ENCODE measurements at places on chromosomes 6 and 20.

GRCh38 chr6:25006565-25007001 is 70.8 kb upstream of the RIPOR2 start:
- no peak for DNase-seq

DNA sequence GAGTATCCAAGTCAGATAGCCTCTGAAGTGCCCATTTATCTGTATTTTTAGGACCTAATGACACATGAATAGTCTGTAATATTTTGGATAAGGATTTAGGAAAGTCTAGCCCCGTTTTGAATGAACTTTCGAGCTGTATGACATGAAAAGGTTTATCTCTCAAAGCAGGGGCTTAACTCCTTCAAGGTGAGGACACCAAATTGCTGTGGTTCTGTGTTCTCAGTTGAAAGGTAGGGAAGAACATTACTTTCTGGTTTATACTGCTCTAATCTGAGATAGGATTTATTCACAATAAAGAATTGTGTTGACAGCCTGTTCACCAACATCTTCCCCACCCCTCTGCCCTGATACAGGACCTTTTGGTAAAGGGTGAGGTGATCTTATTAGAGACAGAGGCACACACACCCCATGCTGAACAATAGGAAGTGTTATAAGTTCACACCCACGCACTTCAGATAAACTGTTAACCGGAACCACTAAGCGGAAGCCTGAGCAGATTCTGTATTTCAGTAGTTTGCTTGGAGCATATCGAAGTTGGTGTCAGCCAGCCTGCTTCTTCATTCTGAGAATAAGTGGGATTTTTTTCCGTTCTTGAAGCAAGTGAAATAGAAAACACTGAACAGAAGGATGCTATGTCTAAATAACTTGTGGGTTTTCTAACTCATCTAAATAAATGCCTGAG is 223.3 kb downstream of the TMEM242 start:
- DNase-seq: peak; percentile 8

GRCh38 chr20:19761841-19762240 is 3.8 kb downstream of the RIN2 start:
- DNase-seq: no peak

GRCh38 chr20:63405102-63405730 is 44.1 kb upstream of the CHRNA4 start:
- DNase-seq: no peak

GRCh38 chr6:13624871-13625288 is 9.7 kb downstream of the NOL7 start:
- peak; percentile 43 for DNase-seq
